WERI-Rb-1 (cell line): ENCODE measurements at places on chromosomes 3 and 15.

DNA sequence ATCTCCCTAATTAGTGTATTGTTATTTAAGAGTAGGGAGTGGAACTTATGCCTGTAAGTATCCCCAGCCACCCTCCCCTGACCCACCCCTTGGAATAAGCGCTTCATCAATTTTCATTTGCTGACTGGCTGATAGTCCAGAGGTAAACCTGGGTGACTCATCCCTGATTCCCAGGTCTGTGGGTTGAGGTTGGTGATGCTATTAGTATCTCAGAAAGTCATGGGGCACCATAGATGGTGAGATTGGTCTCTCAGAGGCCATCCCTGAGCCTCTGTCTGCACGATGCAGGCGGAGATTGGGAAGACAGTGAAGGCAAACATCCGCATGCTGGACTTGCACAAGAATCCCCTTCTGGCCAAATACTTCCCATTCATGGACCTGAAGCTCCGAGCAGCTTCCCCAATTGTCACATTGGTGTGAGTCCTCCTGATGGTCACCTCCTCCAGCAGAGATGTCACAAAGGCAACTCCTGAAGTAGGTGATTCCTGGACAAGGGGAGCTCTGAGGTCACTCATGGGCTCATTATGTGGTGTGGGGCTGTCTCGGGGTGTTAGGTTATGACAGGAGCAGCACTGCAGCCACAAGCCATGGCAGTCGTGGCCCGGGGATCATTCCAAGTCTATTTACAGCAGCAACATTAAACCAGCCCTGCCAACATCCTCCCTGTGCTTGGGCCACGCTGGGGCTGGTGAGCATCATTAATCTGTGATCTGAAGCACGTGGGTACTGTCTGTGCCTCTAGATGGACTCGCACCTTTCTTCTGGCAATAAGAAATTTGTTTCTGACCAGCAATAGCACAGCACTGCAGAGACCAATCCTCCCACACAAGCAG, 6.8 kb upstream of the TXNRD3 start:
- no peak for DNase-seq

DNA sequence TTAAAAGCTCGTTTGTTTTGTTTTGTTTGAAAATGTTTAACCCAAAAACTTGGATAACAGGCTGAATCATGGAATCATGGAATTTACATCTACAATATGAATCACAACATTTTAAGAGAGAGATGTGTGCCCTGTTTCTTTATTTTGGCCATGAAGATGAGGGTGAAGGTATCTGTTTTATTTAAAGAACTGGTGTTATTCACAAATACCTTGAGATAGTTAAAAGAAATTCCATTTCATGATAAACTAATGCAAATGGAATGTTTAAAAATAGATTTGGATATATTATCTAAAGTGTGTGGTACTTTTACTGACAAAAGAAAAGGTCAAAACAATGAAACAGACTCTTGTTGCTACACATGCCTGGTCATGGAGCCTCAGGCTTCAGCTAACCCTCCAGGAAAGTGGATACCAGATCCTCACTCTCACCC, 486.0 kb upstream of the CFAP20DC start:
- no peak for DNase-seq

DNA sequence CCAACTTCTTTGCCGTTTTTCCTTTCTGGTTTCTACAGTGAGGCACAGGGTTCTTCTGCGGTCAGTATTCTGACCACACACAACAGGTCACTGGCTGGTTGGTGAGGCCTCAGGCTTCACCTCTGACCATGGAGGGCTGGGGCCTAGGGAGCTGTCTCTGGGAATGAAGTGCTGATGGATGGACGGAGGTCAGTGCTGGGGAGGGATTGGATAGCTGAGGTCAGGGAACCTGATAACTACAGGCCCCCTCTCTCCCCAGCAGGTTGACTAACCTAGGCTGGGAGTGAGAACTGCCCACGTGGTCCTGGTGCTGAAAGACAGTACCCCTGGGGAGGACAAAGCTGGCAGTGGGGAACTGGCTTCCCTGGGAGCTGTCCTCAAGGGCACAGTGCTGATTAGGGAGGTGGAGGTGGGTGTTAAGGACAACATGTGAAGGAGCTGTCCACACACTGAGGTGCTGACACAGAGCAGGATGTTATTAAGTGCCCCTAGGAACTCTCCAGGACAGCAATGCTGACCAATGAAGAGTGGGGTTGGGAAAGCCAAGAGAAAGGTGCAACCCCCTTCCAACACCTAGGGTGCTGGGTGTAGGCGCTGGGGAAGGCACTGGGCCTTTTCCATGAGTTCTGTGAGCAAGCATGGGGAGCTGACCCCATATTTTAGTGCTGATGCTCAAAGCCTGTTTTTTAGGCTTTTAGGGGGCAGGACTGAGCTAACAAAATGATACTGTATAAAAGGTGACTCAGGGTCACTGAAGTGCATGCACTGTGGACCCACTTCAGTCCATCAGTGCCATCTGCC, 45.2 kb downstream of the ATP2B2 start:
- no peak for DNase-seq

DNA sequence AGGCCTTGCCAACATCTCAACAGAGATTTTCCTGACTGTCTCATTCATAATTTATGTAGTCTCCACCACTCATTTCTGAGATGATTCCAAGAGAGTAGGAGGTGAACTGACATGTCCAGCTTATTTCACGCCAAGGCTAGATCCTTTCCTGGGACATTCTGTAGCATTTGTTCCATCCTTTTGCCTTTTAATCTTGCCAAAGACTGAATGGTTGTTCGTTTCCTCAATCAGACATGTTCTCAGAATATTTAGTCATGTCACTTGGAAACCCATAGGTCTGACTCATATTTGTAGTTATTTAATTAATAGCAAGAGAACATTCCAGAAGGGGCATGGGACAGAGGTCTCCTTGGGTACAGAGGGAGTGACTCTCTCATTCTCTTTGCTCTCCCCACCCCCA, 80.9 kb downstream of the DHX36 start:
- DNase-seq, result no peak

GRCh38 chr3:197186887-197187588, 111.4 kb downstream of the DLG1 start:
- DNase-seq, result no peak

GRCh38 chr15:99433757-99434450, 131.9 kb upstream of the MEF2A start:
- peak; percentile 3 for DNase-seq

- DNase-seq, result peak; percentile 74
Observed at GRCh38 chr15:40894681-40895448, 615 bp downstream of the VPS18 start.

DNA sequence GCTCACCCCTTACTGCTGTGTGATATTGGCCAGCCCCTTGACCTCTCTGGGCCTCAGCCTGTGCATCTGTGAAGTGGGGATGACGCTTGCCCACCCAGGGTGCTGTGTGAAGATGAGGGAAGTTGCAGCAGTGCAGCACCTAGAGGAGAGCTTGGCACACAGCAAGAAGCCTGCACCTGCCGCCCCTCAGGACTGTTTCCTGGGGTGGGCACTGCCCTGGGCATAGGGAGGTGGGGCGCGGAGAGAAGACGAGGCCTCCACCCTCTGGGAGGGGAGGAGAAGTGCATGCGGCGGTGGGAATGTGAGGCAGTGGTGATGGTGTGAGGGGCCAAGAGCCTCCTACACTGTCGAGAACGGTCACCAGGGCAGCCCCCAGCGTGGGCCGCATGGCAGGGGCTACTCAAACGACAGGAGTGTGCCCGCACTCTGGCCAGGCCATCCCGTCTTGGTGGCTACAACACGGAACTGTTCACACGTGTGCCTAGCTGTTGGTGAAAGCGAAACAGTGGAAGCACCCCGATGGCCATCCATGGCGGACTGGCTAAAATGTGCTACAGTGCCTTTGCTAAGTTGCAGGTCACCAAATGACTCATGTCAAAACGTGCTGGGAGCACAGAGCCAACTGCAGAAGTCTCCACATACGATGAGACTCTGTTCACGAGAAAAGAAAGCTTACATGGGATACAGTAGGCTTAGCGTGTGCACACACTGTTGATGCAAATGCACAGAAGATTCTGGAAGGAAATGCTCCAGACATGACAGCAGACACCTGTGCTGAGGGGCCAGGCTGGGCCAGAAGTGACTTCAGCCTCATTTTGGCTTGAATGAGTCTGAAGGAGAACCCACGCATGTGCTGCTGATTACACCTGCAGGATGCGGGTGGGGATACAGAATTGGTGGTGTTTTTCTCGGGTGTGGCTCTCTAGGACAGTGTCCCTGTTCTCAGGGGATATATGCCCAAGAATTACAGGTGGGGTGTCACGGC, 40.4 kb upstream of the IQSEC1 start:
- peak; percentile 9 for DNase-seq

- no peak for DNase-seq
Observed at GRCh38 chr3:89098173-89098572, 9.2 kb upstream of the EPHA3 start.

- no peak for DNase-seq
Observed at GRCh38 chr3:101128001-101128400, 134.8 kb upstream of the ABI3BP start.

GRCh38 chr15:77025941-77026411, 31.1 kb downstream of the PSTPIP1 start:
- DNase-seq, result no peak

- DNase-seq, result no peak
Observed at GRCh38 chr3:128353991-128354687, 112.6 kb downstream of the DNAJB8 start.

GRCh38 chr3:173395073-173395411, 2.5 kb upstream of the NLGN1 start:
- DNase-seq, result no peak

GRCh38 chr3:31508452-31509146, 24.1 kb upstream of the STT3B start:
- DNase-seq, result no peak

GRCh38 chr3:179811321-179812095, 158.7 kb downstream of the USP13 start:
- DNase-seq, result peak; percentile 55

- DNase-seq, result peak; percentile 93
Observed at GRCh38 chr15:72835294-72835890, 51.8 kb upstream of the ADPGK start.

DNA sequence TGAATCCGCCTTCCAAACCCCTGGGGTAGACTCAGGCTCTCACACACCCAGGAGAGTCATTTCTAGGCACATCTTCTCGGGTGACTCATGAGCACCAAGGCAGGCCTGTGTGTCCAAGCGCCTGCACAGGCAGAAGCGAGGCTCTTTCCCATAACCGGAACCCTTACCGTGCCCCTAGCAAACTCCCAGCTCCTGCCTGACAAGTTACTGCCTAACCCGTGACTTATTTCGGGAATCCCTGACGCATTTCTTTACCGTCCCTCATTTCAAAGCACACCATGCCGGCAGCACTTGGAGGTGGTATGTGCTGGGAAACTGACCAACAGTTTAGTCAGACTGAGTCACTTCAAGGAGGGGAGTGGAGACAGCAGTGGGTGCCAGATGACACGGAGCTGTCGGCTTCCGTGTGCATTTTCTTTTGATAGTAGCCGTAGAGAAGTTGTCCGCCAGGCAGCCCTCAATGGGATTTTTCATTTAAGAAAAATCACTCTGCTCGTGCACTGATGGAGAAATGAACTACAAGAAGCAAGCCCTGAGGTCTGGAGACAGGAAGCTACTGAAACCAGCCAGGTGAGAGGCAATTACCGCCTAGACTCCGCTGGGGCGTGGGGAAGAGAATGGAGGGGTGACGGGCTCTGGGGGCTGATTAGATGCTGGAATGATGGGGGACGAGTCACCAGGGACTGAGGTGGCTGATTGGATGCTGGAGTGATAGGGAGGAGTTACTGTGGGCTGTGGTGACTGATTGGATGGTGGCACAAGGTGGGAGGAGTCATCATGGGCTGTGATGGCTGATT, 17.3 kb upstream of the HRH1 start:
- no peak for DNase-seq

GRCh38 chr3:73536336-73536895, 88.3 kb downstream of the PDZRN3 start:
- DNase-seq, result no peak

- DNase-seq, result no peak
Observed at GRCh38 chr3:185225523-185225922, 28.3 kb downstream of the EHHADH start.

- DNase-seq, result peak; percentile 74
Observed at GRCh38 chr3:64267721-64268604, 42.7 kb upstream of the PRICKLE2 start.

- no peak for DNase-seq
Observed at GRCh38 chr3:54003136-54003535, 111.5 kb upstream of the SELENOK start.
